ENCODE measurements at places on chromosomes 16 and 17.

DNA sequence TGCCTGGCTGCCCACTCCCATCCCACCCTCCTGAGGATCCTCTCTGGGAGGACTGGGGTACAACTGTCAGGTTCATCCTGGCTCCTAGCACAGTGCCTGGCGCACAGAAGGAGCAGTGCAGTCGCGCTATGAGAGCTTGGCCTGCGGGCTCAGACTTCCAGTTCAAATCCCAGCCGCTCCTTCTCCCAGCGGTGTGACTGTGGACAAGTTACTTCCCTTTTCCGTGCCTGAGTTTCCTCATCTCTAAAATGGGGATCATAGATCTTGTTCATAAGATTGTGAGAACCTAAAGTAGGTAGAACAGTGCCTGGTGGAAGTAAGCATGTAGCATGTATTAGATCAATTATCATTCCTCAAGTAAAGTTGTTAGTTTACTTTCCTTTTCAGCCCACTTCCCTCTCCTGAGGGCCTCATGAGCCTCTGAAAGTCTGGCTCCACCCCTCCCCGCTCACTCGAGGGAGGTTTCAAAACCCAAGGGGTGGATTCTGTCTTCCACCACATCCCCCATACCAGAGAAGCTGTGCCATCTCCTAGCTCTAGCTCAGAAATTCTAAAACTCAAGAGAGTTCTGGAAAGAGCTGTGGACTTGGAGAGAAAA is 19.9 kb upstream of the COL1A1 start:
- no peak for DNase-seq

GRCh38 chr17:54749157-54749556 is 151.5 kb upstream of the TOM1L1 start:
- DNase-seq: no peak

DNA sequence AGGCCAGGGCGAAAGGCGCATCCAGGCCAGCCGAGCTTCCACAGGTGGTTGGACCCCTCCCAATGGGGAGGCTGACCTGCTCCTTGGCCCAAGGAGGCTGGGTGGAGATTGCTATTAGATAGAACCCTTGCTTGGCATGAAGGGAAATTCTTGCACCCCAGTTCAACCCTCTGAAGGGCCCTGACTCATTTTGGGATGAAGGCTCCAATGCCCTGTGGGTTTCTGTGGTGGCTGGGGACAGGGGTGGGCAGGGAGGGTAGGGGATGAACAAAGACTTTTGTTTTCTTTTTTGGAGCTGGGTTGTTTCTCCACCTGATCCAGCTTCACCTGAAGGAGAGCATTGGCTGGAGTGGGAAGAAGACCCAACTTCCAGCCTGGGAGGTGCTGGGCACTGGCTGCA is 16.7 kb upstream of the TBX21 start:
- no peak for DNase-seq

DNA sequence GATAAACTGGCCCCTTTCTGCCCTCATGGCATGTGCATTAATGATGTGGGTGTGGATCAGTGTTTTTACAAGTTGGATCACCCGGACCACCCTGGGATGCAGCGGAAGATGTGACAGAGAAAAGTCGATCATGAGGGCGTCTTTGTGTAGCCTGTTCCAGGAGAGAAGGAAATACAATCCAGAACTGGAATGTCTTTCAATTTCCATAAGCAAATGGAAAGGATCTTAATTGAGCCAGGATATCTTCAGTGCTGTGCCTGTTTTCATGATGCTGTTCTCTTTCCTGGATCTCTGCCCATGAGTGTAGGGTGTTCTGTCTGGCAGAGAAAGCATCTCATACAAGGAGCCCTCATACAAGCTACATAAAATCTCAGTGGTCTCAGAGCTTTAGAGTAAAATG is 481.4 kb downstream of the XYLT1 start:
- no peak for DNase-seq

GRCh38 chr16:75288596-75289120 is 37.2 kb upstream of the BCAR1 start:
- no peak for DNase-seq

- no peak for DNase-seq
These were observed 47.9 kb upstream of the CPHXL start for GRCh38 chr16:75774197-75774596.

- DNase-seq: no peak
These were observed 11.1 kb downstream of the SPPL2C start for GRCh38 chr17:45855691-45856336.

GRCh38 chr17:40372031-40372430 is 7.5 kb upstream of the GJD3 start:
- no peak for DNase-seq

DNA sequence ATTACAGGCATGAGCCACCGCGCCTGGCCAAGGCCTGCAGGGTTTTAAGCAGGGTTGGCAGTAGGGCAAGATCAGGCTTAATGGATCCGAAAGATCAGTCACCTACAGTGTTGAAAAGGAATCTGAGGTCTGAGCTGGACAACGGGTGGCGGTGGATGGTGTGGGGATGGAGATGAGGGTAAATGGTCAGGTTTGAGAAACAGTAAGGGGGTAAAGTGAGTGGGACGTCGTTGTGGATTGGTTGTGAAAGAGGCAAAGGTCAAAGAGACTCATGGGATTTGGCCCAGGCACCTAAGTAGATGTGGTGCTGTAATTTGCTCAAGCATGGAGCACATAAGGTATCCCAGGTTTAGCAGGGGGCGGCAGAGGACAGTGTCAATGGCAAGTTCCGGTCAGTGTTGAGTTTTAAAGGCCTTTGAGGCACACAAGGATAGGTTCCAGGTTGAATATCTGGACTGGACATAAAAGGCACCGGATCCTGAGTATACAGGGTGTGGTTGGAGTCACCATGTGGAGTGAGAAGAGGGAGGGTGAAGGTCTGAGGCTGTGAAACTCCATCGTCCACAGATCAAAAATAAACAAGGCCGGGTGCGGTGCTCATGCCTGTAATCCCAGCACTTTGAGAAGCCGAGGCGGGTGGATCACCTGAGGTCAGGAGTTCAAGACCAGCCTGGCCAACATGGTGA is 1.1 kb upstream of the SLC16A5 start:
- no peak for DNase-seq

DNA sequence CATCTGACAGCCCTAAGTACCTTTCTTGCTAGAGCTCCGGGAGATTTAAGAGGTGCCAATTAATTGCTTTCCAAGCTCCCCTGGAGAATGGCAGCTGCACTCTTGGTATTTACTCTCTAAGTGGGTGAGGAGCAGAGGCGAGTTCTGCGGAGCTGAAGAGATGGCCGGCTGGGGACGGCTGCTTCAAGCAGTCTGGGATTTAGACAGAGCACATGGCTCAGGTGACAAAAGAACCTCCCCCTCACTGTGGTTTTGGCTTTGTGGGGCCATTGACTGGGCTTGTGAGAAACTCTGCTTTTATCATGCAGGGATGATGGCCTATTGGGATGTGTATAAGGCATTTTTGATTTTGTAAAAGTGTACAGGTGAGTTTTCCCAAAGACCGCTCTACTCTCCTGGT is 239.3 kb upstream of the EEF2KMT start:
- no peak for DNase-seq

GRCh38 chr17:69406941-69407340 is 7.6 kb upstream of the MAP2K6 start:
- DNase-seq: no peak

DNA sequence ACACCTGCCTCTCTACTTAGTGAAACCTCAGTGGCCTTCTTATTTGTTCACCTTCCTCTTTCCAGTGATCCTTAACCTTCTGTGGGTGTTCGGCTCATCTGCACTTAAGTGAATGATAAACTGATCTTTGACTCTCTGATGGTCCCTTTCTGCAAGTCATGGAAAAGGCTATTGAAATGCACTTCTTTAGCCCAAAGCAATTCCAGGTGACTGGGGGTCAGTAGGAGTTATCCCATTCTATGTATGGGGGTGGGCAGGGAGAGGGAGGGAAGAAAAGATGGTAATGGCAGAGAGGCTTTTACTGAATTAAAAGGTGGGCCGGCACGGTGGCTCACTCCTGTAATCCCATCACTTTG is 170.8 kb downstream of the RGS9 start:
- no peak for DNase-seq

- DNase-seq: no peak
These were observed 152.0 kb downstream of the HS3ST3B1 start for GRCh38 chr17:14452856-14453255.

- DNase-seq: no peak
These were observed 2.5 kb upstream of the ZFHX3 start for GRCh38 chr16:73050201-73051099.

DNA sequence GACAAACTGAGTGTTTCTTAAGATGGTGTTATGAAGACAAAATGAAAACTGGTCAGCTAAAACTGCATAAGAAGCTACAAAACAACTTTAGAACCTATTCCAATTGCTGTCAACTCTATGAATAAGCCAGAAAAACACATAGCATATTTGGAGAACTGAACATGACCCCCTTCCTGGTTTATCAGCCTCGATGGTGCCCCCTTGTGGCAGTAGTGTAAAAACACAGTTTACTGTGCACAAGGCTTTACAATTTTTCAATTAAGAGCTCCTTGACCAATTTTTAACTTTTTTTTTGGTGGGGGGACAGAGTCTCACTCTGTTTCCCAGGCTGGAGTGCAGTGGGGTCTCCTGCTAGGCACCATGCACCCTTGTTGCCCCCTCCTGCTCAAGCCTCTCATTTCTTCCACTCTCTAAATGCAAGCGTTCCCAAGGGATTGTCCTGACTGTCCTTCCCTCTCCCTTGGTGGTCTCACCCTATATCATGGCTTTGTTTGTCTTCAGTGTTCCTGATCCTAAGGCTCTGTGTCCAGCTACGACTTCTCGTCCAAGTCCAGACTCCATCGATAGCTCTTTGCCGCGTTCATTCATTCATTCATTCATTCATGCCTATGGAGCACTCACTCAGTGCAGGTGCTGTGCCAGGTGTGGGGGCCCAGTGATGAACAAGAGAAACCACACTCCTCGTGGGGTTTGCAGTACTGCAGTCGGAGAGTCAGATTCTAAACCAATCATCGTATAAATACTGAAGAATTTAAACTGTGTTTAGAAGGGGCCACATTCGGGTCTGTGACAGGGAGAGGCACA is 7.5 kb downstream of the EIF1 start:
- no peak for DNase-seq

DNA sequence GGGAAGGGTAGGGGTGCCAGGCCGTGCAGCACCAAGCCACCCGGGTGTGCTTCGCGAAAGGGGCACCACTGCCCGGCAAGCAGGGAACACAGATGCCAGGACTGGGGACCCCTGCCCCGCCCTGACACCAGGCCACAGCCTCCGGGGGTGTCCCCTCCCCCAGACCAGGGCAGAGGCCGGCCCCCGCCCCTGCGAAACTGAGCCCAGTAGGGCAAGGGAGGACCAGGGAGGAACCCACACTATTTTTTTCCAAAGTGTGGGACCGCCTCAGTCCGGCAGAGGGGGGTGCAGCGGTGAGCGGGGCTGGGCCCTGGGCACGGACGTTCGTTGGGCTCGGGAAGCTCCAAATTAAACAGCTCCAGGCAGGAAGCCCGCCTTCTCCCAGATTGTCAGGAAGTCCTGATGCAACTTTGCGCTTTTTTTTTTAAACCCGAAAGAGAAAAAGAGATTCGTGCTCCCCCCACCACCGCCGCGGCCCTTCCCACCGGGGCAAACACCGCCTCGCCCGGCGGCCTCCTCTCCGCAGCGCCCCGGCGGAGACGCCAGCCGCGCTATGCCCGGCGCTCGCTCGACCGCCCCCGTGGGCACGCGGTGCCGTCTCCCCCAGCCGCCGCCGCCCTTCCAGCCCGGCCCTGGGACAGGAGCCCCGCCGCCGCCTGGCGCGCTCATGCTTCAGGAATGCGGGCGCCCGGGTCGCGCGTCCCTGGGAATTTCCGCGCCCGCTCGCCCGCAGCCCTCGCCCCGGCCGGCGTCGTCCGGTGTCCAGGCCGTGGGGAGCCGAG is 755 bp downstream of the PIEZO1 start:
- peak; percentile 65 for DNase-seq

DNA sequence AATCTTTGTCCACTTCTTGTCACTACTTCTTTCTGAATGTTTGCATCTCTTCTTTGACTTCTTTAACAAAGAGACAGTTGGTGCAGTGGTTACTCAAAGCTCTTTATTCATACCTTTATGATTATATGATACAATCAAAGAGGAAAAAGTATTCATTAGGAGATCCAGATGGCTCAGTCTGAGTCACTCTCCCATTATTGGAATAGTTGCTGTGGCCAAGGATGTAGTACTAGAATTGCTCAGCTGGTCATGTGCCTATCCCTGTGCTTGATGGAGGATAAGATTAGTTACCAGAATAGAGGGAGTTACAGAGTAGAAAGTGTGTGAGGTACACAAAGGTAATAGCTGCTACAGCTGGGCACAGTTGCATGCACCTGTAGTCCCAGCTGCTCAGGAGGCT is 18.3 kb downstream of the BCAS3 start:
- no peak for DNase-seq

Measured in tibial nerve (tissue), 4 donors.